ENCODE measurements at places on chromosomes 6 and 20.

GRCh38 chr6:165082636-165083035, 226.8 kb downstream of the C6orf118 start:
- no peak for DNase-seq

GRCh38 chr6:11613336-11613735, 75.8 kb downstream of the TMEM170B start:
- no peak for DNase-seq

GRCh38 chr6:57256541-57256940, 34.4 kb upstream of the RAB23 start:
- no peak for DNase-seq

DNA sequence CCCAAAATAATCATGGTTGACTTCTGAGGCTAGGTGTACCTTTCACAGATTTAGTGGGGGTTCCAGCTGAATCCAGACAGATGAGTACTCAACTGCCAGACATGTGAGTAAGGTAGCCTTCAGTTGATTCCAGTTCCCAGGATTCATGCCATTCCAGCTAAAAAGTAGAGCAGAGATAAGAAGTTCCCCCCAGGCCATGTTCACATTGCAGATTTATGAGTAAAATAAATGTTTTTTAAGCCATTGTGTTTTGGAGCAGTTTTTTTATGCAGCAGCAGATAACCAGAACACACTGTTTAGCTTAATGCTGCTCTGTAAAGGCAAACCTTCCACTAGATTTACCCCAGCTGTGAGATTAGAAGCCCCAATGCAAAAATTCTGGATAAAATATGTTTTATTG, 245.0 kb downstream of the RFPL4B start:
- DNase-seq = no peak

DNA sequence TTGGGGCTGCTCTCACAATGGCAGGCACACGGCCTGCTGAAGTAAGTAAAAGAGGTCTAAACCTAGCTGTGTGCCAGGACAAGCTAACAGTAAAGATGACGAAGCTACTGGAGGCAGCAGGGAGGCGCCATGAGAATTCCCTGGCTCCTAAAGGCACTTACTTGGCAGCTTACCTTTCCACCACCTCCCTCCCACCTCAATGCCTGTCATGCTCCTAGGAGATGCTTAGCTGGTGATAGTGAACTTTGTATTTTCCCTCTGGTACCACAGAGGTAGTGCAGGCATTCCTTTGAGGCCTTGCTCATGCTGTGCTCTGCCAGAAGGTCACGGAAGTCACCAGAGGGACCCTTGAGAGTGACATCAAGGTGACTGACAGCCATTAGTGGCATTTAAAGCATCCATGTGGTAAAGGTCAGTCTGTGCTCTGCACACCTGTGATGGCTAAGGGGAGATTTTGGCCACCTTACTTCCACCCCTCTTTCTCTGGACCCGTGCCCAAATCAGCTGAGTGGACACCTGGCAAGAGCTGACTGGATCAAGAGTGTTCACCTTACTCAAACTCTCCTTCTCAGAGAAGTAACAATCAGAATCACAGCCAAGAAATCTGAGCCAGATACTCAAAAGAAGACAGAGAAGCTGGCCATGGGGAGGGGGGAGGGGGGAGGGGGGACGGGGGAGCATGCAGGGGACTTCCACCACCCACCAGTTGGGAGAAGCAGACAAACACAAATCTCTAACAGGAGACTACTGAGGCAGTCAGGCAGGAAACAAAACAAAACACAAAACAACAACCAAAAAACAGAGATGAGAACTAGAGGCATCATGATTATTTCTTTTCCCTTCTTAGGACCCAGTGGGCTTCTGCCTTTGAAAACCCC, 2.9 kb downstream of the FKBP1A start:
- no peak for DNase-seq

GRCh38 chr6:22082218-22082617, 214.6 kb downstream of the PRL start:
- DNase-seq = no peak

DNA sequence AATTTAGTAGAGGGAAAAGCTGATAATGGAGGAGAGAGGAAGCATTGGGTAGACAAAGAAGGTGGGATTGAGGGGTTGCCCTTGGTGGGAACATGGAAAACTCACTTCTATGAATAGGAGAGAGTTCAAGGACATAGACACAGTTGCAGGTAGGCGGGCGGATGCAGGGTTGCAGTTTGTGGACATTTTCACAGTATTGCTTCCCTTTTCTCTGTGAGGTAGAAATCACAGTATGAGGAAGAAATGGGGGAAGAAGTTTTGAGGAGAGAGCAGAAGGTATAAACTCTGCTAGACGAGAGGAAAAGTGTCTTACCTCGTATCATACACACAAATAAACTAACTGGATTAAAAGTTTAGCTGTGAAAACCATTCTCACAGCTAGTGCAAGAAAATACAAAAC, 200.7 kb upstream of the ECI2 start:
- DNase-seq = no peak

- DNase-seq = no peak
Observed at GRCh38 chr6:1910621-1911407, 301.1 kb downstream of the FOXC1 start.

- DNase-seq = no peak
Observed at GRCh38 chr6:122014961-122015360, 384.5 kb upstream of the HSF2 start.

DNA sequence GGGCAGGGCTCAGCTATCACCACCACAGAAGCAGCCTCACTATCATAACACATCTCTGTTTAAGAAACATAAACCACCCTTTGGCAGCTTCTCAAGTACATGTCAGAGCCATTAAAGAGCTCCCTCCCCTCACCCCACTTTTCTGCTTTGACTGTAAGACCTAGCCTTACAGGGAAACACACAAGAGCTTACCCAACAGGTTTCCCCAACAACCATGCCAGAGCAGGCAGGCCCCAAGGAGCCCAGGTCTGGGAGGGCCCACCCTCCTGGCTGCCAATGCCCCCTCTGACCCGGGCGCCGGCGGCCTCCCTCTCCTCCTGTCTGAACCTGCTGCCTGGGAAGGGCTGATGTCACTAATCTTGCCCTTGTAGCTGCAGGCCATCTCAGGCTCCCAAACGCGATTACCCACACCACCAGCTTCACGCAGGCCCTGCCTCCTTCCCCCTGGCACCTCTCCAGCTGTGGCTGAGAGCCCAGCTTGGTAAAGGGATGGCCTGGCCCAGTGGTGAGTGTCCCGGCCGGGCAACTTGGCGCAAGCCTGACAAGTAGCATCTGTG, 402.0 kb downstream of the MAFB start:
- no peak for DNase-seq

- DNase-seq = no peak
Observed at GRCh38 chr6:48978016-48978415, 485.0 kb downstream of the MMUT start.

DNA sequence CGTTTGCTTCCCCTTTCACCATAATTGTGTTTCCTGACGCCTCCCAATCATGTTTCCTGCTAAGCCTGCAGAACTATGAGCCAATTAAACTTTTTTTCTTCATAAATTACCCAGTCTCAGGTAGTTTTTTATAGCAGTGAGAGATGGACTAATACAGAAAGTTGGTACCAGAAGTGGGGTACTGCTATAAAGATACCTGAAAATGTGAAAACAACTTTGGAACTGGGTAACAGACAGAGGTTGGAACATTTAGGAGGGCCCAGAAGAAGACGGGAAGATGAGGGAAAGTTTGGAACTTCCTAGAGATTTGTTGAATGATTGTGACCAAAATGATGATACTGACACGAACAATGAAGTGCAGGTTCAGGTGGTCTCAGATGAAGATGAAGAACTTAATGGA, 1058.6 kb upstream of the CITED2 start:
- no peak for DNase-seq

- no peak for DNase-seq
Observed at GRCh38 chr20:50674138-50674825, 17.1 kb downstream of the RIPOR3 start.

- no peak for DNase-seq
Observed at GRCh38 chr20:19888269-19888671, 128.9 kb upstream of the NAA20 start.

DNA sequence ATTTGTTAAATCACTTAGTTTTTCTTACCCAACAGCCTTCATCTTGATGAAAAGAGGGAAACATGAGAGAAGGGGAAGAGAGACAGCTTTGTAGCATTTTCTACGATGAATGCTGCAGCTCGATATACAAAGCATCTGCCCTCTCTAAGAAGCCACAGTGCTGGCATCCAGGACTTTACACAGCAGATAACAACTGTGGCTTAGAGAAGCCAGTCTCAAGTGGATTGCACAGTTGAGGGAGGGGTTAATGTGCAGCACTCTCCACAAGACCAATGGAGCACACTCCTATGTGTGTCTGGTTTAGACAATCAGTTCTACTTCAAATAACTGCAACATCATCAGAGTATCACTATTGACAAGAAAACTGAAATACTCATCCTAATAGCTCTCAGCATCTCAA, 5.8 kb downstream of the C6orf120 start:
- DNase-seq = no peak

DNA sequence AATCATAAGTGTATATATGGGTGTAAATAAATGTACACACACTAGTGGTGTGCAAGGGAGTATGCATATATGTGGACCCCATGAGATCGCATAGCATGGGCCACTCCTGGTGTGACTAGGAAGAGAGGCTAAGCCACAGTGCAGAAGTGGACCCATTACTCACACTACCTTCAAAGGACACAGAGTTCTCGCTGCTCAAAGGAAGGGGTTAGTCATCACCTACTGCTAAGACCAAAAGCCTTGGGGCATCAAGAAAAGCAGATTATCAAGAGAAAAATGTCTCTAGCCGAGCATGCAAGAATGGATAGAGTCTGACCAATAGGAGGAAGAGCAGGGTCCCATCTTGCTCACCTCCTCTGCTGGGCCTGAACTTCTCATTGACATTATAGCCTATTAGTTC, 195.5 kb downstream of the MAFB start:
- no peak for DNase-seq

DNA sequence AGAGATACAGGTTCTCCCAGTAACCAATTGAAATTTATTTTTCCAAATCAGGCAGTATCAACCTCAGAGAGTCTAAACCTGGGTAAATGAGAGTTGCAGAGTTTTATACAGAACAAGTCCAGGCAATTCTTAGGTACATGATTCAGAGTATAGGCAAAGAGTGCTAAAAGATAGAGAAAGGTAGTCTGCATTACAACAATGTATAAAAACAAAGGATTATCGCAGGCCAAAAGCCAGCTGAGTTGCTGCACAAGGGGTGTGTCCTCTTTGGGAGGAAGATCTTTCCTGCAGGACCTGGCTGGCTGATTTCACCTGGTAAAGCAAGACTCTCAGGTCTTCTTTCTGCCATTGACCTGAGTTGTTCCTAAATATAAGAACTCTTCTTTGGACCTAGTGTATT, 48.9 kb upstream of the ECHDC1 start:
- no peak for DNase-seq

GRCh38 chr6:36334832-36335459, 1.7 kb downstream of the BNIP5 start:
- DNase-seq = no peak

- no peak for DNase-seq
Observed at GRCh38 chr6:169824021-169824420, 72.6 kb downstream of the ERMARD start.

- DNase-seq = no peak
Observed at GRCh38 chr6:68572975-68573374, 62.1 kb upstream of the ADGRB3 start.

DNA sequence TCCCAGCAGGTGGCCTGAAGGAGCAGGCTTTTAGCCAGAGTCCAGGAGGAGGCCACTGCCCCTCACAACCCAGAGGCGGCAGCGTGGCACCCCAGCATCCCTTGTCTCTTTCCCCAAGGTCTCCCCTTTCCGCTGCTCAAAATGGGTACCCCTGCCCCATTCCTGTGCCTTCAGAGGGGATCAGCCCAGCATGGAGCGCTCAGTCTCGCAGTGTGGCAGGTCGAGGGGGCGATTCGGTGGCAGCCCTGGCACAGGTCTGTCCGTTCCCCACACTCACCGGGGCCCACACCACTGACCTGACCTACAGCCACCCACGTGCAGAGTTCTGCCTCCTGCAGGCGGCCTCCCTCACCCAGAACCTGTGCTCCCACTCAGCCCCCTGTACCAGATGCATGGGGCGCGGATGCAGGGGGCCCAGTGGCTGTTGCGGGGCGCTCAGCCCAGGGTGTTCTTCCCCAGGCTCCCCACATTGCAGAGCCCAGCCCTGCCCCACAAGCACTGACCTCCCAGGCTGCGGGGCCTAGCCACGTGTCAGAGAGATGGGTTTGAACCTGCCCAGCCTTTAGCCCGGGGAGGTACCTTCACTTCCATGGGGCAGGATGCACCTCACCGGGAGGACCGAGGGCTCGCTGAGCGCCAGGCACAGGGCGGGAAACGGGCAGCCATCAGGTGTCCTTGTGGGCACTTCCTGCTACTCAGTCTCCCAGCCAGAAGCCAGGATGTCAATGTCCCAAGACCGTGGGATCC, 41.8 kb downstream of the DSTN start:
- no peak for DNase-seq

DNA sequence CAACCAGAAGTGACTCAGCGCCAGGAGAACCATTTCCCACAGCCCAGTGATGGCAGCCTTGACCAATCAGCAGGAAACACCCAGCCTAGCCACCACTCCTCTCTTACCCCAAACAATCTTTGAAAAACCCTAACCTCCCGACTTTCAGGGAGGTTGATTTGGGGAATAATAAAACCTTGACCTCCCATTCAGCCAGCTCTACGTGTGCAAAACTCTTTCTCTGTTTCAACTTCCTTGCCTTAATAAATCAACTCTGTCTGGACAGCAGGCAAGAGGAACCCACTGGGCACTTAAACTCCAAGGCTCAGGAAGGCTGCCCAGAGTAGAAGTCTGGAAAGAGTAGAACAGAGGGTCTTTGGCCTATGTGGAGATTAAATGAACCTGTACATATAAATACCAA, 35.0 kb downstream of the SERPINB1 start:
- no peak for DNase-seq

- peak; percentile 57 for DNase-seq
Observed at GRCh38 chr20:561437-562231, 18.0 kb upstream of the CSNK2A1 start.

GRCh38 chr6:151740820-151741219, 66.7 kb upstream of the ESR1 start:
- DNase-seq = no peak

GRCh38 chr6:119566546-119567260, 217.1 kb upstream of the MAN1A1 start:
- DNase-seq = no peak
